Panc1 (cell line): ENCODE measurements at places on chromosomes 2 and 18.

DNA sequence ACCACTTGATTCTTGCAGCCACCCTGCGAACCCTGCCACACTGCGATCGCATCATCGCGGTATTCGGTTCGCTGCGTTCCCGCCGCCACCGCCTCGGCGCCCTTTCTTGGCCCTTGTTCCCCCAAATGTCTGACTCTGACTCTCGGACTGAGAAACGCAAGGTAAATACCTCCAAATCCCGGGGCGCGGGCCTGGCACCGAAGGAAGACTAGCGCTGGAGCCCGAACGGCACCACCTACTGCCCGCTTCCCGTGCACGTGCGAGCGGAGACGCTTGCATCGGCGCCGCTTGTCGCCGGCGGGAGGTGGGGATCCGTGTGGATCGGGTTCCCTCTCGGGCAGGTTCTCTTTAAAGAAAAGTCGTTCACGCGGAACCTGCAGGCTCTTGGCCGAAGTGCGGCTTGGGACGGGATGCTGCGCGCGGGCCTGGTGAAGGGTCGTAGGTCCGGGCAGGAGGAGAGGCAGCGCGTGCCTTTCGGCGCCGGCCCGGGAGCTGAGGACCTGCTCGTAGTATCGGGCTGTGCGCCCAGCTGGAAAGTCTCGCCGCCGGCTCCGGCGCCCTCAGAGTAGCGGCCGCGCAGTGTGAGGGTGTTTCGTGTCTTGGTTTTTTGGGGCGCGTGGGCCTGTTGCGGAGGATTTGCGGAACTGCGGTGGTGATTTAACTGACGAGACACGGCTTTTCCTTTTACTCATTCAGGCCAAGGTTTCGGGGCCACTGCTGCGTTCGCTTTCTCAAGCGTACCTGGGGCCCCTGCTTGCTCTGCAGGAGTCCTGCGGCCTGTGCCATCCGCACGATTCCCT lies 514 bp downstream of the BCL2L11 start:
- DNase-seq, result no peak

DNA sequence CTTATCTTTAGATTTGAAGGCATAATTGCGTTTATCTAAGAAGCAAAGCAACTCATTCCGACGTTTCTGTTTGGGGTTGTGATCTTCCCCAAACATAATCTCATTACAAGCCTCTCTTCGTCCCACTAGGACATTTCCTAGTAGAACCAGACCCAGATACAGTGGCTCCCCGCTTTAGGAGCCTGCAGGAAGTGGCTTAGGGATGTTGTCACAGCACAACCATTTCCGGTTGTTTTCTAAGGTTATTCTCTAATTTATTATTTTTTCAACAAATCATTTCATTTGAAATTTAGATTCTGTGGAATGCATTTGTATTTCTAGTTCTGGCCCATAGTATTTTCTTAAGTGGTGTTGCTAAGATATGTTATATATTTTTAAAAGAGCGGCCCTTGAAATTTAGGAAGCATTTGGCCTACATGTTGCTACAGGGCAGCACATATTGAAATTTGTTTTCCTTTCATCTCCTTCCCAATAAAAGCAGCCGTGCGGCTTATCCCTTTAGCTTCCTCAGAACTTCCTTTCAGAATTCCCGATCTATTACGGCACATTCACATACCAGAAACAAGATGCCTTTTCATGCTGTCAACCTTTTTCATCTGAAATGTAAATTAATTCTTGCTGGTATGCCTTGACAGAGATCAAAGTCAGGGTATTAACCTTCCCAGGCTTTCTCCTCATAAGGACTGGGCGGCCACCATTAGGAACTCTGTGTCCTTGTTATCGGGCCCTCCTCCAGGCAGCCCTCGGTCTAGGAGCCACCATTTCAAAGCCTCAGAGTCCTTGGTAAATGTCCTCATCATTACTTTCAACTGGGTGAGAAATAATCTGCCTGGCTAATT lies 210.9 kb upstream of the SP5 start:
- no peak for DNase-seq

DNA sequence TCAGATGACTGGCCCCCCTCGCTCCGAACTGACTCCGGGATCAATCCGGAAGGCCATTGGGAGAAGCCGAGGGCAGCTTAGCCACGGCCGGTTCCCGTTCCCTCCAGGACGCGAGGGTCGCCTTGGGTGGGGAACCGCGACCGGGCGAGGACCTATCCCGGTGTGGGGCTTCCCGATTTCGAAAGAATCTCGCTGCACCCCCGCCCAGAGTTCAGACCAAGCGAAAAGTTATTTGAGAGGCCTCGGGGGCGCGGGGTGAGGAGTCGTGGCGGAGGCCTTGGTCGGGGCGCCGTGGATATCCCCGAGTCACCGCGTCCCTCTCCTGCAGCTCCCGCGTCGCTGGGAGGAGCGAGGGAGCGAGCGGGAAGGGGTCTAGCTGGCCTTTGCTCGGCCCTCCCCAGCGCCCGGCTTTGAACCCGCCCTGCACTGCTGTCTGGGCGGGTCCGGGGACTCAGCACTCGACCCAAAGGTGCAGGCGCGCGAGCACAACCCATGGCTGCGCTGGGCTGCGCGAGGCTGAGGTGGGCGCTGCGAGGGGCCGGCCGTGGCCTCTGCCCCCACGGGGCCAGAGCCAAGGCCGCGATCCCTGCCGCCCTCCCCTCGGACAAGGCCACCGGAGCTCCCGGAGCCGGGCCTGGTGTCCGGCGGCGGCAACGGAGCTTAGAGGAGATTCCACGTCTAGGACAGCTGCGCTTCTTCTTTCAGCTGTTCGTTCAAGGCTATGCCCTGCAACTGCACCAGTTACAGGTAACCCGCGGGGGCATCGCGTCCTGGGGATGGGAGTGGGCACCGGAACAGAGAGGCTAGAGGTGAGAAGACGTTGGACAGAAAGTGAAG lies at the start of gene CYP27A1:
TSS of gene CYP27A1 (plus strand) at position 457 of the 837 bp plus-strand sequence. CDS start at position 493, 36 bp downstream.
- no peak for DNase-seq

- no peak for DNase-seq
These were observed 1089.9 kb upstream of the DDX18 start for GRCh38 chr2:116724550-116724949.

DNA sequence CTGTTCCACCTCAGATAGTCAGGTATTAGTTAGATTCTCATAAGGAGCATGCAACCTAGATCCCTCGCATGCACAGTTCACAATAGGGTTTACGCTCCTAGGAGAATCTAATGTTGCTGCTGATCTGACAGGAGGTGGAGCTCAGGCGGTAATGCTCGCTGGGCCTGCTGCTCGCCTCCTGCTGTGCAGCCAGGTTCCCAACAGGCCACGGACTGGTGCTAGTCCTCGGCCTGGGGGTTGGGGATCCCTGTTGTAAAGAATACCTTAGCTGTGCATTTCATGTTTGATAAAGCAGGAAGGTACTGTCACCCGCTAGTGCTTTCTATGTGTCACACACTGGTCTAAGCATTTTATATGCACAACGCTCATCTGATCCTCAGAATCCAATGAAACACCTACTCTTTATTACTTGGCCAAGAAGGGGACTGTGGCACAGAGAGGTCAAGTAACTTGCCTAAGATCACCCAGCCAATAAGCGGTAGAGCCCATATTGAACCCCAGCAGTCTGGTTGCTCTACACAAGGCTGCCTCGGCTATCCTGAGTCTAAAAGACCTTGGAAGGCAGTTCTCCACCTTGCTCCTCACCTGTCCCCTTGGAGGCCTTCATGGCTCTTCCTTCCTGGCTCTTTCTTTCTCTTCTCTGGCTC lies 35.8 kb downstream of the SLC4A3 start:
- no peak for DNase-seq

- no peak for DNase-seq
These were observed 13.5 kb upstream of the SIX3 start for GRCh38 chr2:44927985-44928482.

GRCh38 chr2:217856159-217856558 lies 146.6 kb downstream of the TNS1 start:
- DNase-seq, result no peak

DNA sequence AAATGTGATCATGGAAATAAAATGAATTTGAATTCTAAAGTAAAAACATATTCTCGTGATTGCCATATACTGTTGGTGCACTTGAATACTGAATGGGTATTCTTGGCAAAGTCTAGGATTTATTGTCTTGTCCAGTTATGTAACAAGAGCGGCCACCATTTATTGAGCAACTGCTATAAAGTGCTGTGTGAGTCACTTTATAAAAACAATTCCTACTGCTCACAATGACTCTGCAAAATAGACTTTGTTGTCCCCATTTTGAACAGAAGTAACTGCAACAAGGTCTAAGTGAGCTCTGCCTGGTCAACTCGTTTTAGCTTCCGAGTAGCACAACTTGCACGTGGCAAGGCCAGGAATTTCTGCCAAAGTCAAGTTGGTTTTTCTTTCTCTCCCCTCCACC lies 995.6 kb upstream of the FANCL start:
- DNase-seq, result no peak

GRCh38 chr18:60018618-60019462 lies 119.0 kb downstream of the PMAIP1 start:
- DNase-seq, result no peak

DNA sequence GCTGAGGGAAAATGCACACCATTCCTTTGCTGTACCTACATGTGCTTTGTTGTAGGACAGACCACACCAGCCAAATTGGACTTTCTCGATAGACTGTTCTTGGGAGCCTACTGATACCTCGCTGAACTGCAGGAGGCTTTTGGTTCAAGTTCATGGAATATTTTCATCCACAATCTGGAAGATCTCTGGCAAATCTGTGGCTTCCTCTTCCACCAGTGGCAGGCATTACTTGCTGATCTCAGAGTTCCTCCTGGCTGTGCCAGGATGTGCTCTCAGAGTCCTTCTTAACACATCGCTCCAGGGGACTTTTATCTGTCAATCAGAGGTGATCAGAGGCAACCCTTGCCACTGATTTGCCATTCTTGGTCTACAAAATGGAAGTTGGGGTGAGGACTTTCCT lies 87.7 kb downstream of the PTGR3 start:
- no peak for DNase-seq

DNA sequence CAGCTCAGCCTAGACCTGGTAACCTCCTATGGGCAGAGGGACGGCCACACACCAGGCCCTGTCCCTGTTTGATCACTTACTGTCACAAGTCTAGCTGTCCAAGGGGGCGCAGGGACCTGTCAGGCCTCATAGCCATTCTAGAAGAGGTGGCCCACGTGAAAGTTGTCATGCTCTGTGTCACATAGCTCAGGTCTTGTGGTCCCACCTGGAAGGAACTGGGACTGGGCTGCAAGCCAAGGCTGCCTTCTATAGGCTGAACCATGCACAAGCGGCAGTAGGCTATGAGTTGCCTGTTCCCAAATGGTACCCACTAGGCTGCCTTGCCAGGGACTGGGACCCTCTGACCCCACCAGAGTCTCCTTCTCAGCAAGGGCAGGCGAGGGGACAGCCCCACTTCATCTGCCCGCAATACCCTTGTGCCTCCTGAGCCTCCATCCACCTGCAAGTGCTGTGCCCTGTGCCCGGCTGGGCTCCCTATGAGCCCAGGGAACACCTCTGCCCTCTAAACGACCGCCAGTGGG lies 177.5 kb downstream of the ANAPC1 start:
- no peak for DNase-seq

GRCh38 chr2:3482363-3482821 lies 36.9 kb downstream of the ADI1 start:
- DNase-seq, result no peak
